CD4-positive, alpha-beta memory T cell (primary cell): ENCODE measurements at places on chromosomes 6 and 20.
A peak's percentile ranks its signal among the peaks of the same experiment; 100 is the strongest.

DNA sequence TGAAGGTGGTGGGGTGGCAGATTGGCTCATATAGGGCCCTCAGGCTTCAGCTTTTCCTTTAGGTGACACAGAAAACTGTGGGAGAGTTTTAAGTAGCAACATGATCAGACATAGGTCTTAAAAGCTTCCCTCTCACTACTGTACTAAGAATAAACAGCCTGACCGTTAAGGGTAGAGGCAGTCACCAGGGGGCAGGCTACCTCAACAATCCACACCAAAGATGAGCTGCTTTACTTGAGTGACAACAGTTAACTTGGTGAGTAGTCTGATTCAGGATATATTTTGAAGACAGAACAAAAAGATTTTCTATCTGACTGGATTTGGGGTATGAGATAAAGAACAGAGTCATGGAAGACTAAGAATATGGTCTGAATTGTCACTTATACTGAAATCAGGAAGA, 193.1 kb upstream of the SHLD1 start:
- no peaks in the 10 kb centered on the region for H3K27me3 ChIP-seq
- H3K4me3 ChIP-seq: no peak overlapping the region
- peaks cover 49% of the 10 kb centered on the region for H3K36me3 ChIP-seq
- DNase-seq: peak; percentile 37
- no peak overlapping the region for H3K27ac ChIP-seq

DNA sequence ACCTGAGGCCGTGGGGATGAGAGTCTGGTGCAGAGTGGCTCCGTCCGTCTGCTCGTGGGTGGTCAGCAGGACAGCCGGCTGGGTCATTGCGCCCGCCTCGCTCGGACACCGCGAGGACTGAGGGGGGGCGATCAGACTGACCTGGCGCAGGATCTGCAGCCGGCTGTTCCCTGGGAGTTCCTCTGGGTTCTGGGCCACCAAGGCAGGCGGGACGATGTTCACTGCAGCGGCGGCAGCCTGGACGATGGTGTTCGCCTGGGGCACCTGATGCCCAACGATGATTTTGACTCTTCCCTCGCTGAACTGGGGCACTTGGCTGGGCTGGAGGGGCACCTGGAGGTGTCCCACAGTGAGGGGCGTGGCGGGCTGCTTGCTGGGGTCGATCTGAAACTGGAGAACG, 39.2 kb downstream of the ZFP64 start:
- DNase-seq: no peak
- no peak overlapping the region for H3K4me3 ChIP-seq
- H3K4me1 ChIP-seq: no peaks in the 10 kb centered on the region
- peaks cover 6% of the 10 kb centered on the region for H3K36me3 ChIP-seq
- no peak overlapping the region for H3K27ac ChIP-seq

GRCh38 chr6:19317431-19317986, 519.7 kb upstream of the ID4 start:
- H3K27me3 ChIP-seq: no peaks in the 10 kb centered on the region
- H3K36me3 ChIP-seq: no peaks in the 10 kb centered on the region
- no peak for DNase-seq
- no peak overlapping the region for H3K4me3 ChIP-seq

DNA sequence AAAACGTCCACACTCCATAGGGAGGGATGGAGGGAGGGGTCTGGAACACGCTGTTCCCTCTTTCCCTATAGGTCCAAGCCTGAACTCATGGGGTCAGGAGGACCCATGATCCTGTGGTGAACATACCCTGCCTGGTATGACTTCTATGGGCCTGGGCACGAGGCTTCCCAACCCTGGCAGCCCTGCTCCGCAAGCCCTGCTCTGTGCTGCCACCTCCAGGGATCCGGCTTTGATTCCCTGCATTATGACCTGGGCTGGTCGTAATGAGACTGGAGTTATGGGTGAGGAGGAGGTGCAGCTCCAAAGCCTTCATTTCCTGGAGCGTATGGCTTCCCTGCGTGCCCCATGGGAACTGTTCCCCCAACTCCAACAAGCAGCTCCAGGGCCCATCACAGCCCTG, 54.9 kb downstream of the CDH22 start:
- no peaks in the 10 kb centered on the region for H3K36me3 ChIP-seq
- H3K4me1 ChIP-seq: no peaks in the 10 kb centered on the region
- no peak overlapping the region for H3K4me3 ChIP-seq
- no peak overlapping the region for H3K27ac ChIP-seq
- peaks cover 39% of the 10 kb centered on the region for H3K27me3 ChIP-seq
- DNase-seq: no peak

GRCh38 chr20:3800256-3800877, 4.3 kb downstream of the CDC25B start:
- peaks cover 58% of the 10 kb centered on the region for H3K36me3 ChIP-seq
- DNase-seq: no peak
- H3K27me3 ChIP-seq: no peaks in the 10 kb centered on the region
- H3K4me1 ChIP-seq: peaks cover 77% of the 10 kb centered on the region
- peak overlapping the region; percentile 68 for H3K27ac ChIP-seq

GRCh38 chr20:50645253-50646068, 45.9 kb downstream of the RIPOR3 start:
- DNase-seq: no peak
- no peak overlapping the region for H3K27ac ChIP-seq
- H3K27me3 ChIP-seq: no peaks in the 10 kb centered on the region
- no peaks in the 10 kb centered on the region for H3K36me3 ChIP-seq
- H3K4me1 ChIP-seq: no peaks in the 10 kb centered on the region

GRCh38 chr20:61464307-61465303, 212.5 kb downstream of the CDH4 start:
- no peaks in the 10 kb centered on the region for H3K27me3 ChIP-seq
- no peak overlapping the region for H3K27ac ChIP-seq
- H3K4me1 ChIP-seq: no peaks in the 10 kb centered on the region
- H3K4me3 ChIP-seq: no peak overlapping the region
- no peaks in the 10 kb centered on the region for H3K36me3 ChIP-seq
- DNase-seq: no peak

- peaks cover 15% of the 10 kb centered on the region for H3K36me3 ChIP-seq
- no peak overlapping the region for H3K4me3 ChIP-seq
- H3K4me1 ChIP-seq: no peaks in the 10 kb centered on the region
- H3K27ac ChIP-seq: no peak overlapping the region
- H3K27me3 ChIP-seq: no peaks in the 10 kb centered on the region
- DNase-seq: no peak
Observed at GRCh38 chr20:37841971-37842370, 61.0 kb upstream of the VSTM2L start.

DNA sequence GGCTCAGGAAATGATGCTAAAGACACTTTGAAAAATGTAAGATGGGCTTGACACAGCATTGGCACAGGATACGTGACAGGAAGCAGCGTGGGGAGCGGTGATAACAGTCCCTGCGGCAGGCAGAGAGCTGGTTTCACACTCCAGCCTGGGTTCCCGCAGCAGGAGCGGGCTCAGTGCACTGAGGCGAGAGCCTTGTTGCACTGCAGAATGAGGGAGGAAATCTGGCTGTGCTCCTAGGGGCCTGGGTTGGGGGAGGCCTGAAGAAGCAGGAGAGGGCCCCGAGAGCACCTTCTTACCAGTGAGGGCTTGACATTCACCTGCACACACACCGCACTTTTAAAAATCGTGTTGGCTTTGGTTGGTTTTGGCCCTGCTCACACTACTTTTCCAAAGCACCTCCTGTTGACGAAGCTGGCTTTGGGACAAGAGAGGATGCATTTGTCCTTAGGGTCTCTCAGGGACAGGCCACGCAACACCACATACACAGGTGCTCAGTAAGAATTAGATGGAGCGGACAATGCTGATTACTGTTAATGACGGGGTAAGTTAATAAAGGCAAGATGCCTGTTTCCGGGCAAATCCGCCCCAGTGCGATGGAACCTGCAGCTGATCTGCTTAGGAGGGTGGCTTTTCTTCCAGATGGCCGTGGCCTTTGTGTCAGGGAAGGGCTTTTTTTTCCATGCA, 49.4 kb upstream of the ARMC2 start:
- peak overlapping the region; percentile 22 for H3K27ac ChIP-seq
- H3K36me3 ChIP-seq: no peaks in the 10 kb centered on the region
- H3K4me1 ChIP-seq: peaks cover 32% of the 10 kb centered on the region
- H3K4me3 ChIP-seq: no peak overlapping the region
- no peaks in the 10 kb centered on the region for H3K27me3 ChIP-seq
- peak; percentile 53 for DNase-seq

DNA sequence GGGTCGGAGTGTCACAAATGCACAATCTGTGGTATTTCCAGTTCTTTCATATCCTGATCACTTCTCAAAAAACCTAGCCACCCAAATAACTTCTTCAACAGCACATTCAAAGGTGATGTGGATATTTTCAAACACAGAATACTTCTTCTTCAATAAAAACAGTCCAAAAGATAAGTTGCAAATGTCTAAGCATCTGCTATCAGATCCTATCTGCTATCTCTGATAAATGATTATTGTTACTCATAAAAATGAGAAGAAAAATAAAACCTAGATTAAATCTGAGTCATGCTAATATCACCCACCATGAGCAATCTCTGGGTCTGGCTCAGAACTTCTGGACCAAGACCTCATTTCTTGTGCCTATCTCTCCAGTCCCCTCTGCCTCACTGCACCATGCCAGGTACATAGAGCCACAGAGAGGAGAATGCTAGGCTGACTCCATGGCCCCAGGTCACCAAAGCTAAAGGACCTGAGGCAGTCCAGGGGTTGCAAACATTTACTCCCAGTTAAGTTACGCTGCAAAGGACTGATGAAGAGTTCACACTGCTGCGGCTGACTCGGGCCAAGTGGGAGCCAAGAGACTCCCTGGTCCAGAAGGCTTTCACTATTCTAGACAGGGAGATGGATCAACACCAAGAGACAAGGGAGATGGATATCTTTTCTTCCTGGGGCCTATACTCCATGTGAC, 101.4 kb downstream of the KIF13A start:
- H3K36me3 ChIP-seq: no peaks in the 10 kb centered on the region
- no peak overlapping the region for H3K27ac ChIP-seq
- no peak for DNase-seq

GRCh38 chr20:8756410-8756809, 312.5 kb upstream of the PLCB4 start:
- no peak overlapping the region for H3K27ac ChIP-seq
- no peaks in the 10 kb centered on the region for H3K4me1 ChIP-seq
- DNase-seq: no peak
- no peaks in the 10 kb centered on the region for H3K27me3 ChIP-seq
- H3K36me3 ChIP-seq: no peaks in the 10 kb centered on the region
- H3K4me3 ChIP-seq: no peak overlapping the region

- H3K27ac ChIP-seq: no peak overlapping the region
- no peak overlapping the region for H3K4me3 ChIP-seq
- H3K36me3 ChIP-seq: peaks cover 17% of the 10 kb centered on the region
- H3K27me3 ChIP-seq: no peaks in the 10 kb centered on the region
- DNase-seq: no peak
Observed at GRCh38 chr6:87675004-87675681, 26.9 kb downstream of the AKIRIN2 start.

DNA sequence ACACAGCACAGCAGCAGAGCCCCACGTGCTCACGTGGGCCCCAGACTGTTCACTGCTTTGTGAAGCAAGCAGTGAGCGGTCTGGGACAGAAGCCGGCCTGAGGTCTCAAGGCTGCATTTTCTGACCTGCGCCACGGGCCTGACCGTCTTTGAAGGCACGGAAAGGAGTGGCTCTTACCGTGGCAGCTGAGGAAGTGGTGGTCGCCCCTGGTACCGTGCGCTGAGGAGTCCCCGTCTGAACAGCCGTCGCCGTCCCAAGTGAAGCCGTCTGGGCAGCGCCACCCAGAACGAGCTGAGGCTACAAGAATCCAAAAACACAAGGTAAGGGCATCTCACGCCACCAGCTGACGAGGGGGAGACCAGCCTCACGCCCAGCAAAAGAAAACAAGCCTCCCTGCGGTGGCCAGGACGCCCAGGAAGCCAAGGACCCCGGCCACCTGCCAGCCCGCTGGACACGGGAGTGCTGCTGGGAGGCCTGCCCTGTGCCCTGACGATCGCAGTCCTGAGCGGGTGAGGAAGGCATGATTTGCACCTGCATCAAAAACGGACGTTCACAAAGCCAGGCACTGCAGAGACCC, 55.7 kb downstream of the TAF4 start:
- H3K4me3 ChIP-seq: no peak overlapping the region
- no peak overlapping the region for H3K27ac ChIP-seq
- H3K36me3 ChIP-seq: peaks cover 39% of the 10 kb centered on the region
- no peak for DNase-seq
- no peaks in the 10 kb centered on the region for H3K4me1 ChIP-seq

DNA sequence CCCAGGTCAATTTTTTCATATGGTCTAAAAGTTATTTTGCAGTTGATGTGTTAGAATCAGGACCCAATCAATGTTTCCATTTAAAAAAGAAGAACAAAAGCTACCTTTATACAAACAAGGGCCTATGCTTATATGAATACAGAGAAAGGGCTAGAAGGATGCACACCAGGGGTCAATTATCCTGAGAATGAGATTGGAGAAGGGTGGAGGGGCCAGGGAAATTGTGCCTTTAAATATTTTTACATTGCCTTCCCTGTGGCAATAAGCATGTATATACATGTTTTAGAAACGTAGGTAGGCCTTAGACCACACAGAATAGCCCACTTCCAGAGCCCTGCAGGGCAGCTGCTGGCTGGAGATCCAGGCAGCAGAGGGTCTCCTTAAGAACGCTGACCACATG, 12.7 kb downstream of the EXOC2 start:
- H3K4me3 ChIP-seq: no peak overlapping the region
- no peak for DNase-seq
- H3K36me3 ChIP-seq: no peaks in the 10 kb centered on the region
- no peaks in the 10 kb centered on the region for H3K27me3 ChIP-seq
- H3K27ac ChIP-seq: no peak overlapping the region
- H3K4me1 ChIP-seq: peaks cover 33% of the 10 kb centered on the region

GRCh38 chr20:43983904-43984361, 69.3 kb downstream of the TOX2 start:
- no peaks in the 10 kb centered on the region for H3K36me3 ChIP-seq
- no peak overlapping the region for H3K27ac ChIP-seq
- no peak for DNase-seq
- peaks cover 11% of the 10 kb centered on the region for H3K4me1 ChIP-seq
- H3K27me3 ChIP-seq: no peaks in the 10 kb centered on the region

GRCh38 chr6:130207979-130208649, 14.6 kb downstream of the SAMD3 start:
- H3K36me3 ChIP-seq: peaks cover 16% of the 10 kb centered on the region
- no peak for DNase-seq
- no peak overlapping the region for H3K4me3 ChIP-seq
- H3K27ac ChIP-seq: no peak overlapping the region
- peaks cover 63% of the 10 kb centered on the region for H3K4me1 ChIP-seq

DNA sequence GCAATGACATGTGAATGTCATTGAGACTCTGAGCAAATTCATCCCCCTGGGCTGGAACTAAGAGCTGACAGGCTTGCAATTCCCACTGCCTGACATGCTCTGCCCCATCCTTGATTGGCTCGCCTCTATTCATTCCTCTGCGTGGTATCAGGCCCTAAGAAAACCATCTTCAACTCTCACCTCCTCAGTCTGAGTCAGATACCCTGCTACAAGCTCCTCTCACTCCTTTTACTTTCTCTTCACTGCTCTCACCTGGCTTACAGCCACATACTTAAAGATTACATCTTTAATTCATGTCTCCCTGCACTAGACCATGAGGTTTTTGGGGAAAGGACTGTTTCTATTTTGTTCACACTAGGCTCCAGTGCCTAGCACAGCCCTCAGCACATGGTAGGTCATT, 131.6 kb downstream of the KIF6 start:
- no peak overlapping the region for H3K4me3 ChIP-seq
- DNase-seq: no peak
- no peaks in the 10 kb centered on the region for H3K4me1 ChIP-seq
- H3K27ac ChIP-seq: no peak overlapping the region
